ENCODE measurements at places on chromosomes 5 and 9.

DNA sequence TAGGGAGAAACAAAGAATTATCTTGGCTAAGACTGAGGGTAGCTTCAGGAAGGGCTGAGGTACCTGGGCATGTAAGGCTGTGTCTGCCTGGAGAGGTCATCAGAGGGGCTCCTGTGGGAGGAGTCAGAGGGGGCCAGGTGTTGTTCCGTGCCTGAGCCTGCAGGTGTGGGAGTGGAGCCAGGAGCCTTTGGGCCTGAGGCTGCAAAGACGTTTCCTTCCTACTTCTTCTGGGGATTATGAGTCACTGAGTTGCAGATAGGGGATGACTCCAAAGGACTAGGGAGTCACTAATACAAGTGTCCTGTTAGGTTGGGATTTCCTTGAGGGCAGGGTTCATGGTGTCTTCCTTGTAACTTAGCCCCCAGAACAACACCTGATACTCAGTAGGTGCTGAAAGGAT is 391.1 kb downstream of the ARHGEF28 start:
- DNase-seq: peak; percentile 23

GRCh38 chr5:80239680-80240367 is 16.0 kb downstream of the SERINC5 start:
- DNase-seq: peak; percentile 11

- DNase-seq: no peak
These were observed 552.2 kb downstream of the ZNF608 start for GRCh38 chr5:124194282-124194681.

GRCh38 chr9:18688581-18689565 is 214.9 kb downstream of the ADAMTSL1 start:
- DNase-seq: peak; percentile 53

DNA sequence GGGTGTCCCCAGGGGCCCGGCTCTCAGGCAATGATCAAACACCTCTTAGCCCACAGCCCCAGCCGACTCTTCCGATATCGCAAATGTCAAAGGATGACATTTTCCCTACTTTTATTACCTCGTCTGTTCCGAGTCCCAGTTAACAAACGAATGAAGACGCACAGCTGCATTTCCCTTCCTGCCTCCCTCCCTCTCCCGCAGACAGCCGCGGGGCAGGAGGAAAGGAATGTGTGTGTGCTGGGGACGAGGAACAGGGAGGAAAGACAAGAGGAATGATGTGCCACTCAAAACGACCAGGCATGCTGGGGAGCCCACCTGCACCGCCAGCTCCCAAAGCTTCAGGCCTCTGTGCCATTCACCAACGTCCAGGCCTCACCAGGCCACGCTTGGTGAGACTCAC is 125.9 kb upstream of the SARDH start:
- peak; percentile 34 for DNase-seq

GRCh38 chr9:22005021-22005701 is 3.9 kb downstream of the CDKN2B start:
- DNase-seq: no peak

GRCh38 chr5:67233075-67233474 is 36.5 kb upstream of the CD180 start:
- peak; percentile 31 for DNase-seq

- DNase-seq: no peak
These were observed 2.4 kb downstream of the NEUROG1 start for GRCh38 chr5:135533334-135533733.

DNA sequence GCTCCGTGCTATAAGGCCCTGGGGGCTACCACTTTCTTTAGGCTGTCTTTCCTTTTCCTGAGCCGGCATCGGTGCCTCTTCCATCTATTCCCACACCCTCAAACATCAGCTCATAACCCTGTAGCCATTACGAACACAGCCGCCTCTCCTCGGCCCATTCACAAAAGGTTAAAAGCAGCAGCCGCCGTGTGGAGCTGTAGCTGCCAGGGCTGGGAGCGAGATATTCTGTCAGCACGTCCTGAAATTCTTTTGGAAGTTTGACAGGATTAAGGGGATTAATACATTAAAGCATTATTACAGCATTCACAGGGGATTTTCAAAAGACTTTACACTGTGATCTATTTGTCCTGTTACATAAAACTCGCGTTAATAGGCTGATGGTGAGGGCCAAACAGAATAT is 428.2 kb downstream of the CDK5RAP2 start:
- no peak for DNase-seq

- peak; percentile 56 for DNase-seq
These were observed 52.6 kb upstream of the ARAP3 start for GRCh38 chr5:141734501-141735229.

DNA sequence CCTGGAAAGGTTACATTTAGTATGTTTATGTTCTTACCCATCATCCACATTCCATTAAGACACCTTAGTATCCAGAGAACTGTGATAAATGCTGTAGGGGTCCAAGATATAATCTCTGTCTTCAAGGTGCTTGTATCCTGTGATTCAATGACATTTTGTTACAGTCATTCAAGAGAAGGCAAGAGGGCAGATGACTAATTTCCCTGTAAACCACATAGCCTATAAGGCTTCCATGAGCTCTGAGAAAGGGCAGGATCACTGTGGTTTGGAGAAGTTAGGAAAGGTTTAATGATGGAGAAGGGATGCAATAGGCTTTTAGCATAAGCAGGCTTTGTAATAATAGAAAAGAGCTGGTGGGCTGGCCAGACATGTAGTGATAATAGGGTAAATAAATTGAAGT is 40.0 kb downstream of the PAPPA start:
- DNase-seq: peak; percentile 74
